GM12865 (cell line): ENCODE measurements at places on chromosomes 1 and 21.

GRCh38 chr1:182227864-182228547 is 163.6 kb downstream of the GLUL start:
- DNase-seq, result no peak

GRCh38 chr1:107016376-107016978 is 40.0 kb upstream of the PRMT6 start:
- DNase-seq, result peak; percentile 48

DNA sequence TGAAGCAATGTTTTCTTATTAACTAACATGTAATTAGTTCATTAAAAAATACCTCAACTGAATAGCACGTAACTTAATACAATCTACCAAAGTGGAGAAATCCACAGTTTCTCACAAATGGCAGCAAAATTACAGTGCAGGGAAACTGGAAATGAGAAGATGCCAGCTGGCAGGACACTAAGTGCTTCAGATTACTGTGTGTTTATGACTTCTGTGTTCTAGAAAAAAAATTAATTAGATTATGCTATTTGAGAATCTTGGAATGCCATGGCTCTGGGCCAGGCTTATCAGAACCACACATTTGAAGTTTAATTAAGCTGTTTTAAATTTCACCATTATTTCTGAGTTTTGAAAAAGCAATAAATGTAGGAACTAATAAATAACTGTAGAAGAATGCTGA is 357.6 kb downstream of the TGFB2 start:
- no peak for DNase-seq

GRCh38 chr1:176925223-176925622 is 239.3 kb downstream of the ASTN1 start:
- no peak for DNase-seq

GRCh38 chr1:58094221-58094620 is 452.3 kb downstream of the OMA1 start:
- DNase-seq, result no peak

DNA sequence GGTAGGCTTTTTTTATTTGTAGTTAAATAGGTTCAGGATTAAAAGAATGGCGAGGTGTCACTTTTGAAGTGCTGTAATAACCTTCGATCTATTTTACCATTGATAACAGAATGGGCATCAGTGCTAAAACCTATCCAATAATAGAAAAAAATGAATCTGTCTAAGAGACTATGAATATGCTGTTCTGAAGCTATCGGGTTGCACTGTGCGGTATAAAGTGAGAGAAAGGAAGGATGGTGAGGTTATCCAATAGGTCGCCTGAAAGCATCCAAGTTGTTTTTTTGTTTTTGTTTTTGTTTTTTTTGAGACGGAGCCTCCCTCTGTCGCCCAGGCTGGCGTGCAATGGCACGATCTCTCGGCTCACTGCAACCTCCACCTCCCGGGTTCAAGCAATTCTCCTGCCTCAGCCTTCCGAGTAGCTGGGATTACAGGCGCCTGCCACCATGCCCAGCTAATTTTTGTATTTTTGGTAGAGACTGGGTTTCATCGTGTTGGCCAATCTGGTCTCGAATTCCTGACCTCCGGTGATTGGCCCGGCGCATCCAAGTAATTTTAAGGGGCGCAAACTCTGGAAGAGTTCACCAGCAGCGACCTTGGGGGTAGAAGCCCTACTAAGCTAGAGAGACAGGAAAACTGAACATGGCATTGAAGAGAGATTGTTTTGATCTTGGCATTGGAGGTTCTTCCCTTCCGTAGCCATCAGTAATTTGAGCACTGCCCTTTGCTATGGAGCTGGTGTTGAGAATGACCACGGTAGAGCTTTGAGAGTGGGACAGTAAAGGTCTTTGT is 8.7 kb upstream of the MDM4 start:
- DNase-seq, result peak; percentile 76

GRCh38 chr1:211892577-211892976 is 62.0 kb upstream of the LPGAT1 start:
- no peak for DNase-seq

DNA sequence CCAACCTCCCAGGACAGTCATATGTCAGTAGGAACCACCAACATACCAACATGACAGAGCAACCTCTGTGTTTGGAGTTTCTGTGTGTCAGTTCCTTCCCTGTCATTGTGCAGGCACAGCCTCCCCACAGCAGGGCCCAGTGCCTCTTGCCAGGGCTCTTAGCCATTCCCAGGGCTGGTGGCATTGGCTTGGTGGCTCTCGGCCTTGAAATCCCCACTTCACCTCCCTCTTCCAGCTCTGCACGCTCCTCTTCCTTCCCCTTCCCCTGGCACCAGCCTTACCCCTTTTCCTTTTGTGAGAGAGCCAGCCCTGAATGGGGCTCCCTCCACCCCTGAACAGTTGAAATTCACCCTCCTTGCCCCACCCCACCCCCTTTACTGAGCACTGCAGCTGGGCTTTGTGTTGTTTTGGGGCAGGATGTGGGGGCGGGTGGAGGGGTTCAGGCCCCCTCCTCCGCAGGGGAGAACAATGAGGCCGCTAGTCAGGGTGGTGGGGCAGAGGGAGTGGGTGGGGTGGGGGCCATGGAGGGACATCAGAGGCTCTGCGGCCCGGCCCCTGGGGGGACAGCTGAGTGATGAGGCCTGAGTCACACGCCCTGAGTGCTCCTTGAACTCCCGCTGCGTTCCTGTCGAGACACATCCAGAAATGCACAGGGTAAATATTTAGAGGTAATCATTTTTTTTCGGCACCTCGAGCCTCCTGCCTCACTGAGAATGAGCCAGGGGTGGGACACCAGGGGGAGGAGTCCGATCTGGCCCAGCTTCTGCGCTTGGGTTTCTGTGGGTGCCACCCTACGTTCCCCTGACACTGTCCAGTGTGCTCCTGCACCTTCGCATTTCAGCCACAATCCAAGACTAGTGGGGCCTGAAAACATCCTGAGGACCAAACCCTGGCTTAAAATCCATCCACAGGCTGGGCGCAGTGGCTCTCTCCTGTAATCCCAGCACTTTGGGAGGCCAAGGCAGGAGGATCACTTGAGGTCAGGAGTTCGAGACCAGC is 28.6 kb downstream of the LGR6 start:
- no peak for DNase-seq

GRCh38 chr1:26287033-26287711 is 7.3 kb downstream of the SH3BGRL3 start:
- DNase-seq, result peak; percentile 94

- DNase-seq, result no peak
These were observed 31.9 kb downstream of the NFYC start for GRCh38 chr1:40723196-40723955.

GRCh38 chr1:66253330-66253921 is 280.5 kb upstream of the SGIP1 start:
- peak; percentile 72 for DNase-seq

- DNase-seq, result no peak
These were observed 243.0 kb downstream of the PBX1 start for GRCh38 chr1:164801791-164802502.

- no peak for DNase-seq
These were observed 7.6 kb downstream of the RNU1-2 start for GRCh38 chr1:16903458-16903796.

DNA sequence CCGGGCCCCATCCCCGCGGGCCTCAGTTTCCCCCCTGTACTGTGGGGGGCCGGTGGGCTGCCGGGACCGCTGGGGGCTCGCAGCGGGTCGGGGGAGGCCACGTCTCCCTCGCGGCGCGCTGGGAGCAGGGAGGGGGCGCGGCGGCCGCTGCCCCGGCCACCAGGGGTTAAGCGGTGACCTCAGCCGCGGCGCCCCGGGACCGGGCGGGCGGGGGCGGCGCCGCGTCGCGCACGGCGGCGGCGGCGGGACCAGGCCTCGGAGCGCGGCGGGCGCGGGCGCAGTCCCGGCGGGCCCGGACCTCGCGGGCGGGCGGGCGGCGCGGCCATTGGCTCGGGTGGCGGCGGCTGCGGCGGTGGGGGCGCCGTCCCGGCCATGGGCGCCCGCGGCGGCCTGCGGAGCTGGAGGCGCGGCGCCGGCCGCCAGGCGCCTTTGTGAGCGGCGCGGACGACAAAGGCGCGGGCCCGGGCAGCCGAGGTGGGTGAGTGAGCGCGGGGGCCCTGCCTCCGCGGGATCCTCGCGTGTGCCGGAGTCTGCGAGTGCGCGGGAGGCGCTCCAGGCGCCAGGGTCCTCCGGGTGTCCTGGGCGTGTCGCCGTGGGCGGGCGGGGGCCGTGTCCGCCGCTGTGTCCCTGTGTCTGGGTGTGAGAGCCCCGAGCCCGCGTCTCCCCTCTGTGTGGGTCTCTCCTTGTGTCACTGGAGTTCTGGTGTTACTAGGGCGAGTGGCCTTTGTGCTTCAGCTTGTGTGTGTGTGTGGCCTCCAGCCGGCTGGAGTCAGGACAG is at the start of gene ARHGEF10L:
Gene ARHGEF10L, plus strand, starts transcription at position 222 of the 778 bp plus-strand sequence. CDS start 40,898 bp downstream, outside the sequence.
- no peak for DNase-seq

DNA sequence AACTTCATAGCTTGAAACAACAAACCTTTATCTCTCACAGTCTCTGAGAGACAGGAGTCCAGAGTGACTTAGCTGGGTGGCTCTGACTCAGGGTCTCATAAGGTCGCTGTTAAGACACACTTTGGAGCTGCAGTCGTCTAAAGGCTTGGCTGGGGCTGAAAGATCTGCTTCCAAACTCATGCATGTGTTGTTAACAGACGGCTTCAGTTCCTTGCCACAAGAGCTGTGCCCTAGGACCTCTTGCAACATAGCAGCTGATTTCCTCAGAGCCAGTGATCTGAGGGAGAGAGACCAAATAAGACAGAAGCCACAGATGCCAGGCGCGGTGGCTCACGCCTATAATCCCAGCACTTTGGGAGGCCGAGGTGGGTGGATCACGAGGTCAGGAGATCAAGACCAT is 176.8 kb downstream of the DISC1 start:
- no peak for DNase-seq

- DNase-seq, result no peak
These were observed 231.5 kb upstream of the SNX7 start for GRCh38 chr1:98429965-98430443.
